ENCODE measurements at places on chromosomes 5 and 9.

DNA sequence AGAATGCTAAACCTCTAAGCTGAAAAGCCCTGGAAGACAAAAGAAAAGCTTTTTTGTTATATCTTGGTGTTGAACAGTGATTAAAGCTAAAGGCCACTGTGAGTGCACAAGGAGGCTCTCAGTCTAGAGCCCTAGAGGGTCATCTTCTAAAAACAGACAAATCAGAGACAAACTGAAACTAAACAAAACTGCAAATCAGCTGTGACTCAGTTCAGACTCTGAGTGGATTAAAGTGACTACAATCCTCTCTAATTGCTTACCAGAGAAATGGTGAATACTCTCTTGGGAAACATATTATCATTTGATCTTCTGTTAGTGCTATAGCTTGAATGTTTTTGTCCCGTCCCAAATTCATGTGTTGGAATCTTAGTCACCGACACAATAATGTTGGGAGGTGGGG lies 491.9 kb downstream of the CDH18 start:
- DNase-seq = no peak

- DNase-seq = no peak
These were observed 166.6 kb downstream of the CDK5RAP2 start for GRCh38 chr9:120413121-120414048.

GRCh38 chr5:169811680-169812079 lies 168.6 kb downstream of the INSYN2B start:
- no peak for DNase-seq

DNA sequence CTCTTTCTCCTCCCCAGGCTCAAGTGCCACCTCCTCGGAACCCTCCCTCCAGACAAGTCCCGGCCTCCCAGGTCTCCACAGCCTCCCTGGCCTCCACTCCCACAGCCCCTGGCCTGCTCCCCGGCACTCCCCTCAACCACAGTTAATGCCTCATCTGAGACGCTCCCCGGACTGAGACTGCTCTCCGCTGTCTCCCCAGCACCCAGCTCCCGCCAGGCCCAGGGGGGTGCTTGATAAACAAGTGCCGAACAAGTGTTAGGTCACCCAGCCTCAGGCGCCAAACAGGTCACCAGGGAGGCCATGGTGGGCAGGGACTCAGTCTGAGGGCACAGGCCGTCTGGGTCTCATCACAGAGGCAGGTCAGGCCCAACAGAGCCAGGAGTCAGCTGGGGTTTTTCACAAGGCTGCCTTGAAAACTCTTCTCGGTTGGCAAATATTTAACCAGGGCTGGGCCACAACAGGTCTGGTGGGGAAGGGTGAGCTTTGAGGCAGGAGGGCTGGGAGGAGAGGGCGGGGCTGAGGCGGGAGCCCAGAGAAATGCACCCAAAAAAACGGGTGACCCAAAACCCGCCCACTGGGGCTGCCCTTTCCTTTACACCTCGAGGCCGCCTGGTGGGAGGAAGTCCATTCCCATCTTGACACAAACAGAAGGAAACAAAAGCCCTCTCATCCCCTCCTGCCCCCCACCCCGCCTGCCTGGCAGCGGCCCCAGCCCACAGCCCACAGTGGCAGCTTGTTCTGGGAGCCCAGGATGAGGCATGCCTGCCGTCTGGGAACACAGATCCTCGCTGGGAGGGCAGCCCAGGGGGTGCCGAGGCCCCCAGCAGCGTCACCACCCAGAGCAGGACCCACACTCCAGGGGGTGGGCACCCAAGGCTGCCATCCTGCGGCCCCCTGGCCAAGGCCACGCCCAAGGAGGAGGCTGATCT lies 66.6 kb upstream of the STXBP1 start:
- DNase-seq = peak; percentile 80

- no peak for DNase-seq
These were observed 256.7 kb downstream of the IRX1 start for GRCh38 chr5:3852161-3852916.

GRCh38 chr9:137295238-137295811 lies 6.7 kb downstream of the NRARP start:
- DNase-seq = no peak

DNA sequence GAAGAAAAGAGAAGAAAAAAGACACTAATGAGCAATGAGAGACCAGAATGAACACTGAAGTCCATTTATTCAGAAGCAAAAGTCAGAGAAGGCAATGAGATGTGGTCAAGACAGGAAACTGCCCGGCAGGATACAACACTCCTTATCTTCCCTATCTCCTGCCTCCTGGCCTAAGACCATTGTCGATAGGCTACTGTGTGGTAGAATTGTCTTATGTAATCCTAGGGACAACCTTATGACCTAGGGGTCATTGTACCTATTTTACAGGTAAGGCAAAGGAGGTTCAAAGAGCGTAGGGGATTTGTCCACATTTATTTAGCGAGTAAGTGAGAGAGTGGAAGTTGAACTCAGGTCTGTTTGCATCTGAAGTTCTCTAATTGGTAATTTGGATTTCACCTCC lies 63.0 kb upstream of the PTPN3 start:
- DNase-seq = no peak

DNA sequence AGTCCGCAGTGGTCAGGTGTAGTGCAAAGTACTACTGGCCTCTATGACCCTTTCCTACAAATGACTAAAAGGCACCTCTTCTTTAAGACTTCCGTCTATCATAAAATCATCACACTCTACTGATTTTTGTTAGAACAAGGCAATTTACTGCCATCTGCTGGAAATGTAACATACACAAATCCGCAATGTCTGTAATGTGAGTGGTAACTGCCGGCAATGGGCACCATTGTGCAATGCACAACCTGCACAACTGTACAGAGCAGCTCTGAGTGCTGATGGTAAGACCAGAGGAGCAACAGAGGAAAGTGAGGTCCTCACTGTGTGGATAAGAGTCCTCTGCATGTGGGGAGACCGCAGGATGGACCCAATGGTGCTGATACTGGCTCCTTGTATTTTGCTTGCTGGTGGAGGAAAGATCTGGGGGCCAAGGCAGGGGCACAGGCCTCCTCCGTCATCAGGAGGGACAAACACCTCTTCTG lies 103.7 kb downstream of the ATPSCKMT start:
- no peak for DNase-seq

GRCh38 chr9:134068744-134069479 lies 1.1 kb upstream of the BRD3 start:
- DNase-seq = no peak

GRCh38 chr5:165130656-165131055 lies 1625.2 kb downstream of the MAT2B start:
- DNase-seq = no peak

DNA sequence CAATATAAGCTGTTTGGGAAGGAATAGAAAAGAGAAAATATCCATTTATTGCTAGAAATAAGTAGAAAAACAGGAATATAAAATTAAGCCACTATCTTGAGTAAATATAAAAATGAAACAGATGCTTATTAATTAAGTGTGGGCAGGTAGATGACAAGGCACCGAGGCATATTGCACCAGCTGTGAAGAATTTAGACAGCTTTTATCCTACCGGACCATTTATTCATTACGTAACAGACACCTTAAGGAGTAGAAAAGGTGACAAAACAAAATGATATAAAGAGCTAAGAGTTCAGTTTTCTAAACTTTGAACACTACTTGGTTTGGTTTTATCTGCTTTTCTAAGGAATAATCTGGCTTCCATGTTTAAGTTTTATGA lies 404.1 kb downstream of the PTPRD start:
- no peak for DNase-seq

- DNase-seq = no peak
These were observed 315.3 kb downstream of the DNAH5 start for GRCh38 chr5:13629218-13629617.

GRCh38 chr5:150607105-150607504 lies 33.4 kb upstream of the SYNPO start:
- no peak for DNase-seq

DNA sequence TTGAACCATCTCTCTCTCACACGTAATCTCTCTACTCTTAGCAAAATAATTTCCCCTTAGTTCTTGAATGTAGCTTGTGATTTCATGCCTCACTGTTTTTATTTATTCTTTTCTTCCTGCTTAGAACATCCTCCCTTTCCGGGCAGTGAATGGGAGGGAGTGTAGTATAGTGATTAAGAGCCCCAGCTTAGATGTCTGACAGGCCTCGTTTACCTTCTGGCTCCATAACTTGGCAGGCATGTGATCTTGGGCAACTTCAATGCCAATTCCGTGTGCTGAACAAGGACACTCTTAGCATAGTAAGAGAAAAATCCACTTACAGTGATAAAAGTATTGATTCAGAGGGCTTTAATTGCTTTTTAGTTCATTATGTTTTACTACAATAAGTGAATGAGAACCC lies 96.3 kb upstream of the TNPO1 start:
- no peak for DNase-seq

GRCh38 chr9:98149422-98149821 lies 30.4 kb upstream of the TRIM14 start:
- DNase-seq = no peak

- DNase-seq = peak; percentile 88
These were observed 70.8 kb upstream of the UNC5A start for GRCh38 chr5:176739461-176740051.

- peak; percentile 67 for DNase-seq
These were observed 75.1 kb upstream of the IER5L start for GRCh38 chr9:129252937-129253802.

DNA sequence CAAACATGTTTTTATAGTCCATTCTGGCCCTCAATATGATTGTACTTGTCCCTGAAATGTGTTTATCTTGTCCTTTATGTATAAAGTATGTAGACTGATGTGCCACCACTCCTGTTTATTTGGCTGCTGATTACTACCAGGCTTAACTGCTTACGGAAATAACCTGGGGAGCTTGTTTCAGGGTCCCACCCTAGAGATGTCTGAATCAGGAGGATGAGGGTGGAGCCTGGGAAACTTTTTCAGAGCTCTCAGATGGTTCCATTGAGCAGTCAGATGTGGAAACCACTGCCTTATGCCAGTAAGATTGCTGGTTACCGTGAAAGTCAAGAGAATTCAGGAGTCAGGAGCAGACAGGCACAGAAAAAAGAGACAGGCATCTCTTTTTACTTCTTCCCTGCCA lies 19.2 kb downstream of the SLC23A1 start:
- no peak for DNase-seq

- DNase-seq = no peak
These were observed 357.1 kb downstream of the TRIM32 start for GRCh38 chr9:117044241-117044640.

DNA sequence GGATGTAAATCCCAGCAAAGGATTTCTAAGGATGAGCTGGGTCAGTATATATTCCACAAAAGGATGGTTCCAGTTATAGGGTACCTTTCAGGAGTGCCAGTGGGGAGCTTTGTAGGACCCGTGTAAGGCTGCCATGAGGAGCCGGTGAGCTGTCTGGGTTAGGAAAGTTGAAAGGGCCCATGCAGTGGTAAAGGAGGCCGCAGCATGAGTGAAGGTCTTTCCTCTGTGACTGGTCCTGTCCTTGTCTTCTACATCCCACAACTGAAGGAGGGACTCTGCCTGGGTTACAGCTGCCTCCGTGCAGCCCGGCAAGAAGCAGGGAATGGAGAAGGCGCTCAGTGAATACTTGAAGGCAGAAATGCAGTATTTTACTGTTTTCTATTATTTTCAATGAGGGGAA lies 58.9 kb downstream of the HSPA4 start:
- no peak for DNase-seq

DNA sequence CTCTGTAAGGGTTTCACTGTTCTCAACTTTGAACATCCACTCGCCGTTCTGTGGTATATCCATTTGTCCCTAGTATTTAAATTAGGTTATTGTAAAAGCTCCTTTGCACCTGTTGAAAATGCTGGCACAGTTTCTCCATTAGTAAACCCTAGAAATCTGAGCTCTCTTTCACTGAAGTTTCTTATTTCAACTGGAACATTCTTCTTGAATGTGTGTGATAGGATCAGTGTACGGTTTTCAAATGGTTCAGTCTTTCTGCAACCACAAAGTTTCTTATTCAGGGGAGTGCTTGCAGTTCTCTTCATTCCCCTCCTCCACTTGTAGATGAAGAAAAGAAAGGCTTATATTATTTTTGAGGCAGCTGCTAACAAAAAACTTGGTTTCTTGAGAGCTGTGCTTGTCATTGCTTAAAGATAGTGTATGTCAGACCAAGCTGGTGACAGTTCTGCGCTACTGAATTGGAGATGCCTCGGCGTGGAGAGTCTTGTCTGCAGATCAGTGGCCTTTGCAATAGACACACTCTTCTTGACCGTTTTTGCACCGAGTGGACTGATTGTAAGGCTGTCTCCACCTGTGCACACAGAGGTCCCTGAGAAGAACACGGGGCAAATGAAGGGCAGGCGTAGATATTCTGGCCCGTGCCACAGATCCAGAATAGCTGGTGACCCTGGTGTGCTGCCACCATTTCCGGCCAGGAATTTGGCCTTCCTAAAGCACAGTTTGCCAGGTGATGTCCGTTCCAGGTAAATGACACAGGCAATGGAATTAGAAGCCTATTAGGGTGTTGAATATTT lies 102.2 kb downstream of the TRIO start:
- no peak for DNase-seq

- no peak for DNase-seq
These were observed 30.7 kb upstream of the IL31RA start for GRCh38 chr5:55820488-55820887.

DNA sequence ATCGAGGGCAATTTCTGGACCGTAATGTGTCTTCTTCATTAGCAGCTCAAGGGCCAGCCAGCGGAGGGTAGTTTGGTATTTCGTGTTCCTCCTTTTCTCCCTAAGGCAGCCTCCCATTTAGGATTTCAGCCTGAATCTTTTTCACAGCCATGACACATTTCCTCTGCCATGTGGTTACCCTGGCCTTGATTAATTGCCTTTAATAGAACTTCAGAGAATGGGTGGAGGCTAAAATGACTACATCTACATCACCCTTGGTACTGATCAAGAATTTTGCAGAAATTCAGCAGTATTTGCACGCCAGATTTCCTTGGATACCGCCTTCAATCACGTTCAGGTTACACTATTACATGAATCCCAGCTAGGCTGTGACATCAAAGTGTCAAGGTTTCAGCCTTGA lies 58.0 kb downstream of the ADAMTS16 start:
- DNase-seq = no peak

DNA sequence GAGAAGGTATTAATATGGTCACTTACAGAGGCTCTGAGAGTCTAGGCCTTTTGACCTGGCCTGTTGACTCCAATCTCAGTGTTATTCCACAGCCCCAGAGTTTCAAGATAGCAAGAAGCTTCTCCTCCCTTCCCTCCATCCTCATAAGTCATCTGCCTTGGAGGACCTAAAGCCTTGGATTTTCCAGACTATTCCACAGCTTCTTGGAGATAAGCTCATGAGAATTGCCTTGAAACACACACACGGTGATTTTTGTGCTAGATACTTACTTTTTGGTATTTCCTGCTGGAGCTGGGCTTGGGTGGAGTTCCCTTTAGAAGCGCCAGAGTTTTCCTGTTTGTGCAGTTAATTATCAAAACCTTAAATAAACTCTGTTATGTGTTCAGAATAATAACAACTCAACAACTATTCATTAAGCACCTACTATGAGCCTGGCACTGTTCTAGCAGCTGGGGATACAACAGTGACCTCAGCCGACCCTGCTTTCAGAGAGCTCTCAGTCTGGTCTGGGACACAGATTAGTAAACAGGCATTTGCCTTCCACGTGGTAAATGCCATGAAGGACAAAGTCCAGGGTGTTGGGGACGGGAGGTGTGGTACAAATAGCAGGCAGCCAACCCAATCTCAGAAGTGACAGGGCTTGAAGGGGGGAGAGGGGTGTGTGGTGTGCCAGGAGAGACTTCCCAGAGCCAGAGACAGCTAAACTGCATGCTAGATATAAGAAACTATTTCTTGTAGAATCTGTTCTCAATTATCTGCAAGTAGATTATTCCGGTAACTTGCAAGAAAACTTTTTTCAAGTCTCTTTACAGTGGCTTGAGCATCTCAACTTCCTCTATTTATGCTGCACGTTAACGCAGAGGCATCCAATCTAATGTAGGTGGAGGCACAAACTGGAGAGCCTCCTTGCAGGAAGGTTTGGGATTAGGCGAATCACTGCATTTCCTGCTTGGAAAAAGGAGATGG lies 55.9 kb upstream of the KLF9 start:
- no peak for DNase-seq
